Stimulated activated CD8-positive, alpha-beta memory T cell treated with anti-CD3 and anti-CD28 coated beads, Interleukin-7, amount 100 ng/mL, for 1 hour (primary cell): ENCODE measurements at places on chromosomes 2 and 18.

DNA sequence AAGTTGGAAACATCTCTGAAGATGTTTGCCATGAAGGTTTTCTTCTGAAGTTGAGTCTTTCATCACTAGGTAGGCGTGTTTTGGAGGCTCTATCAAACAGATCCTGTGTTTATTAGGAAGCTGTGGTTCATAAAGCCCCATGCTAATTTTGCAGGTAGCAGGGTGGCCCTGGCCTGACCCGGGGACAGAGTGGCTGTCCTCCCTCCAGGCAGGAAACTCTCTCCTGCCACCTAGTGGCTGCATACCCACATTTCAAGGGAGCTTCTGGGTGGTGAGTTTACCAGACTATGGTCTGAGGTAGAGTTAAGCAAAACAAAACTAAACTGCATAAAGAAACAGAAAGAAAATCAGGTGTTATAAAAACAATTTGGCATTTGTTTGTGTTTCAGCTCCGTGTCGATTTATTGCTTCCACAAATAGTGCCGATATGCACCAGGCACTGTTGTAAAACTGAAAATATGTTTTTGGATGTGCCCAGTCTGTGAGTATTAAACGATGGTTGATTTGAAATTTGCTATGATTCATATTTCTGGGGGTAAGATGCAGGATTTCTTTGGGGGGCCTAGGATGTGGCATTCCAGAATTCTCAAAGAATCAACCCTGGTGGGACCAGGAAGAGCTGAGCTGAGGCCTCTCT, 26.0 kb upstream of the IL37 start:
- DNase-seq: peak; percentile 12

DNA sequence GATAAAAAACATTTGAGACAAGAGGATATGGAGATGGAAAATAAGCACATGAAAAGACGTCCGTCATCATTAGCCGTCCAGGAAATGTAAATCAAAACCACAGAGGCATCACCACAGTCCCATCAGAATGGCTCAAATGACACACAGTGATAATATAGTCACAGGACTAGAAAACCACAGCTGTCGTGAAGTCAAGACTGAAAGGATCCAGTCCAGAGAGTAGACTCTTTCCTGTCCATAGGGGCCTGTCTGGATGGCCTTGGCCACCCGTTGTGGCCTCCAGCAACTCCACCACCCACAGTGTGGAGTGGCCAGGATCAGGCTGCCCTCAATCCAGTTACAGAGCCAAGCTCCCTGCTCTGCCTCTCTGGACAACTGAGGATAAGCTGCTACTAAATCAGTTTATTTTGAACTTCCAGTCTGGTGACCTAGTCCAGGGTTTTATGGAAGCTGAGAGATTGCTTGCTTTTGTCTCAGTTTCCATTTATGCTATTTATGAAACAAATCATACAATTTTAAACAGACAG, 60.4 kb downstream of the RHOB start:
- DNase-seq: no peak

DNA sequence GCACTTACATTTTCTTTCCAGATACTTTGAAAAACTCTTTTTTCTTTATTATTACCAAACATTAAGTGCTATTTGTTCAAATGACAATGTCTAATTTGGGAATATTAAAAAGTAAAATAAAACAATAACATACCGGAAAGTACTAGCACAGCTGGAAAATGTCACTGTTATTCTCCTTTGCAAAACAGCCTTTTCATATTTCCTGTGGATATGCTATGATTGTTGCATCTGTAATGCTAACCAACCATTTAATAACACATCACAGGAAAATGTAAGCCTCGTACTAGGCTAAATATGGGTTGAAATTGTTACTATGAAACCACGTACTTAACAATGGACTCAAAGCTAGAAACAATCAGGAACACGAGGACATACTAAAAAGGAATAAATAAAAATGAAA, 298.1 kb downstream of the CBLN2 start:
- no peak for DNase-seq

DNA sequence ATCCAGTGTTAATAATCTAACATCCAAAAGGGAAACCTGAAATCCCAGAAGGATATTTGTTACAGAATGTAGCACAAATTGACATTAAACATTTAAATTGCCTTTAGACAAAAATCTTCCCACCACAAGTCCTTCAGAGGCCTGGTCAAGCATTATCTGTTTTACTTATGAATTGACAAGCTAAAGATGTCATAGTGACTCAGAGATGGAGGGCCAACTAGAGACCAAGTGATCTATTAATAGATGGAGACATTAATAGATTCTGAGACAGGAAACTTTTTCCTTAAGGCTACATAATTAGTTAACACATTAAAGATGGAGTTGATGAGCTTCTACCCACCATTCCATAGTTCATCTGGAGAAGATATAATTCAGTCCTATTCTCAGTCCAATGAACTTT, 526.2 kb downstream of the IRS1 start:
- DNase-seq: no peak

DNA sequence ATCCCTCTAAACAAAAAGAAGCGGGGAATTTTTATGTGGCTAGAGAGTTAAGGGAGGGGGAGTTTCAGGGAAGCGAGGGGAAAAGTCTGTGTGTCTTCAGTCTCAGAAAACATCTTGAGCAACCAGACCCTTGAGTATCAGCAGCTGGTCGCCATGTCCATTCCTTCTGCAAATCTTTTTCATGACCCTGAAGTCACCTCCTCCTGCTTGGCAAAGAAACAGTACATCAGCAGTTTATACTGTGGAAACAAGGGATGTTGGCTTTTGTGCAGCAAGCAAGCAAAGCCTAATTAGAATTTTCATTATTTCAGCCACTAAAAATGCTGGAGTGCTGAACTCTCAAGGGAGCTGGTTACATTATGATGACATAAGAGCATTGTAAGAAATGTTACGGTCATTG, 187.4 kb upstream of the SLC8A1 start:
- DNase-seq: no peak

- DNase-seq: no peak
Measured at GRCh38 chr2:6525475-6525964, 340.2 kb downstream of the CMPK2 start.

GRCh38 chr18:44826418-44827259, 146.0 kb downstream of the SETBP1 start:
- DNase-seq: no peak

GRCh38 chr2:124193706-124194105, 168.6 kb downstream of the CNTNAP5 start:
- no peak for DNase-seq

GRCh38 chr2:205139822-205140463, 542.4 kb upstream of the NRP2 start:
- DNase-seq: no peak

- no peak for DNase-seq
Measured at GRCh38 chr2:82526277-82526676, 1932.8 kb downstream of the SUCLG1 start.

GRCh38 chr18:55405893-55406406, 182.0 kb downstream of the TCF4 start:
- DNase-seq: no peak

GRCh38 chr2:28201671-28202180, 190.9 kb upstream of the FOSL2 start:
- no peak for DNase-seq

- DNase-seq: no peak
Measured at GRCh38 chr2:207694811-207695281, 16.6 kb upstream of the CCNYL1 start.

- DNase-seq: no peak
Measured at GRCh38 chr2:67295851-67296250, 101.3 kb upstream of the ETAA1 start.

- no peak for DNase-seq
Measured at GRCh38 chr2:217326238-217327022, 466.6 kb upstream of the TNP1 start.

GRCh38 chr18:24974431-24974830, 377.5 kb downstream of the ZNF521 start:
- DNase-seq: no peak

DNA sequence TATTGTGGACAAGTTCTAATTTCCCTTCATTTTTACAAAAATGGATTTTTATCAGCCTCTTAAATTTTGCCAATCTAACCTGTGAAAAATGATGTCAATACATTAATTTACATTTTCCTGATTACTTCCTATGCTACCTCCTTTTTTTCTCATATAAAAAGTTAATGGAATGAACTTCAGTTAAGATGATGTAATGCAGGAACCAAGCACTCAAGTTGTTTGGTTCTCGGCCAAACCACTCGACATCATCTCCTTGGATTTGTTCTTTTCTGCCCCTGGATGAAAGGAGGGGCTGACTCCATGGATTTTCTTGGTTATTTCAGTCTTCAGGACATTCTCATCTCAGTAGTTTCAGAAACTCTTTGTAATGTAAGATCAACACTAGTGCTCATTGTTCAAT, 253.1 kb upstream of the NXPH2 start:
- DNase-seq: no peak

- DNase-seq: peak; percentile 67
Measured at GRCh38 chr2:100610381-100610831, 47.6 kb downstream of the PDCL3 start.

GRCh38 chr2:117801826-117802225, 12.7 kb upstream of the DDX18 start:
- DNase-seq: no peak

- DNase-seq: no peak
Measured at GRCh38 chr2:69046221-69046662, 33.3 kb downstream of the ANTXR1 start.

DNA sequence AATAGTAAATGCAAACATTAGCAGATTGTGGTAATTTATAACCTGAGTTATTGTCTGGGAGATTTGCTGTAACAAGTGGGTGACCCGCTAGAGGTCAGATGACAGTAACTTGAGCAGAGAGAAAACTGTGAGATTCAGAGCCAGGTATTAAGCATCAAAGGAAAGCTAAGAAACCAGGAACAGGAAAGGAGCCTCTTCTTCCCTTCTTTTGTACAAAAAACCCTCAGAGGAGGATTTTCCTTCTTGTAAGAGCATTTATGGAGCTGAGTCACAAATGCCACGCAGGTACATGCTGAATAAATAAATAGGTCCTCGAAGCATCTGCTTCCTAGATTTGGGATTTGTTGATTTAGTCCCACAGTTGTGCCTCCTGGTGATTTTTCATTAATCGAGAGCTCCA, 146.5 kb downstream of the SH3BP4 start:
- DNase-seq: no peak

DNA sequence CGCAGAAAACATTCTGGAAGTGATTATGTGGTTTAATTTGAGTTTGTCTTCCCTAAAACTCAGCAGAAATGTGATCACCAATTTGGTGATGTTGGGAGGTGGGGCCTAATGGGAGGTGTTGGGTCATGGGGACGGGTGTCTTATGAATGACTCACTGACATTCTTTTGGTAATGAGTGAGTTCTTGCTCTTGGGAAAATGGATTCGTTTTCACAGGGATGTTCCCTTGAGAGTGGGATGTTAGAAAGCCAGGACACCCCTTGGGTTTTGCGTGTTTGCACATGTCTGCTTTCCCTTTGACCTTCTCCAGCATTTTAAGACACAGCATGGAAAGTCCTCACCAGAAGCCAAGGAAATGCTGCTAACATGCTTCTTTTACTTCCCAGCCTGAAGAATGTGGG, 321.5 kb upstream of the NT5C1B start:
- no peak for DNase-seq

- no peak for DNase-seq
Measured at GRCh38 chr18:35180455-35180854, 60.4 kb upstream of the ZNF397 start.

GRCh38 chr18:12405066-12405465, 2.7 kb upstream of the PRELID3A start:
- no peak for DNase-seq

- DNase-seq: no peak
Measured at GRCh38 chr2:44367591-44367990, 5.8 kb downstream of the CAMKMT start.

DNA sequence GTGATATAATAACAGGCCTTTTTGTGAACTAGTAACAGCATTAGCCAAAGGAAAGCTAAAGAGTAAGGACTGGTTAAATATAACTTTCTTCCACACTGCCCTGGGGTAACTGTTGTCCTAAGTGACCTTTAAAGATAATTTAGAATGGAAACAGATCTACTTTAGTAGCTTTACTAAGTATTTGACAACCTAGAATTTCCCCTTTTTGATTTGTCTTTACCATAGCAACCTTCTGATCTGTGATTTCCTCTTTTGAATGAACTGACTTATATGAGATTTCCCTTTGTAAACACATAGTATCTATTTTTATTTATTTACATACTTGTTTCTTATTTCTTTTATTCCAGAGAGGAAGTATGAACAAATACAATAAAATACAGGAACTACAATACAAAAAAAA, 10.5 kb upstream of the KLF7 start:
- no peak for DNase-seq

DNA sequence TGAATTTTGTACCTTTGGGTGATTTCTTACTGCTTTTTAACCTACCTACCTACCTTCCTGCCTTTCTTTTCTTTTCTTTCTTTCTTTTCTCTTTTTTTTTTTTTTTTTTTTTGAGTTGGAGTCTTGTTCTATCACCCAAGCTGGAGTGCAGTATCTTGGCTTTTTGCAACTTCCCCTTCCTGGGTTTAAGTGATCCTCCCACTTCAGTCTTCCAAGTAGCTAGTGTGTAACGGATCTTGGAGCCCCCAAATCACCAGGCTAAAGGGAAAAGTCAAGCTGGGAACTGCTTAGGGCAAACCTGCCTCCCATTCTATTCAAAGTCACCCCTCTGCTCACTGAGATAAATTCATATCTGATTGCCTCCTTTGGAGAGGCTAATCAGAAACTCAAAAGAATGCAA, 61.3 kb downstream of the DDX18 start:
- no peak for DNase-seq

GRCh38 chr2:99552529-99552928, 62.7 kb upstream of the REV1 start:
- DNase-seq: no peak

DNA sequence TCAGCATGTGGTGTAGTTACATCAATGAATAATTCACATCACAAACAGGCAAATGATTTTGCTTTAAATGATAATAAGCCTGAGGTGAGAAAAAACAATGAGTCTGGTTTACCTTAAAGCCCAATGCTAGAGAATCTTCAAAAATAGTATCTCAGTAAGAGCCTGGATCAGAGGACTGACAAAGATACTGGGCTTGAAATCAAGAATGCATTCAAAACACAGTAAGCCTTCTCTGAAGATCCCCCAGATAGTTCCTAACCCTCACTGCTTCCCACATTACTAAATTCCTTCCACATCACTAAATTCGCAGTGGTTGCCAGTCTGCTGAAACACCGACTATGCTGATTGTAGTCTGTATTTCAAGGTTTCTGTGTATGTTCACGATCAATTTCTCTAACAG, 514.9 kb downstream of the SUCLG1 start:
- DNase-seq: no peak

GRCh38 chr2:172279813-172280212, 147.6 kb upstream of the ITGA6 start:
- no peak for DNase-seq

DNA sequence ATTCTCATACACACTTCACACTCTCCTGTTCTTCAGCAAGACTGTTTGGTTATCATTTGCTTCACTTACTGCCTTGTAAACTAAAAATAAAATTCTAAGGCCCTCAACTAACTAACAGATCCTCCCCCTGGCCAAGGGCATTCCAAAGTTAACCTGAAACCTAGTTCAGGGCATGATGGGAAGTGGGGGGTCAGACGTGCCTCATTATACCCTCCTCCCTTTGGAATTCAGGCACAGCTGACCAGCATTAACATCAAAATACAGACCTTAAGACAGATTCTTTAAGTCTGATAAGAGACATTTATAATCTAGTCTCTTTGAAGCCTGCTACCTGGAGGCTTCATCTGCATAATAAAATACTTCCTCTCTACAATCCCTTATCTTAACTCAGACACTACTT, 221.0 kb downstream of the NOL4 start:
- no peak for DNase-seq

- no peak for DNase-seq
Measured at GRCh38 chr18:24536834-24537233, 76.4 kb downstream of the HRH4 start.

- DNase-seq: no peak
Measured at GRCh38 chr2:65870826-65871225, 438.4 kb upstream of the SPRED2 start.
